NCI-H345 (cell line): ENCODE measurements at places on chromosomes 16 and 17.

GRCh38 chr16:19830902-19831560, 53.6 kb downstream of the GPRC5B start:
- no peak for DNase-seq

DNA sequence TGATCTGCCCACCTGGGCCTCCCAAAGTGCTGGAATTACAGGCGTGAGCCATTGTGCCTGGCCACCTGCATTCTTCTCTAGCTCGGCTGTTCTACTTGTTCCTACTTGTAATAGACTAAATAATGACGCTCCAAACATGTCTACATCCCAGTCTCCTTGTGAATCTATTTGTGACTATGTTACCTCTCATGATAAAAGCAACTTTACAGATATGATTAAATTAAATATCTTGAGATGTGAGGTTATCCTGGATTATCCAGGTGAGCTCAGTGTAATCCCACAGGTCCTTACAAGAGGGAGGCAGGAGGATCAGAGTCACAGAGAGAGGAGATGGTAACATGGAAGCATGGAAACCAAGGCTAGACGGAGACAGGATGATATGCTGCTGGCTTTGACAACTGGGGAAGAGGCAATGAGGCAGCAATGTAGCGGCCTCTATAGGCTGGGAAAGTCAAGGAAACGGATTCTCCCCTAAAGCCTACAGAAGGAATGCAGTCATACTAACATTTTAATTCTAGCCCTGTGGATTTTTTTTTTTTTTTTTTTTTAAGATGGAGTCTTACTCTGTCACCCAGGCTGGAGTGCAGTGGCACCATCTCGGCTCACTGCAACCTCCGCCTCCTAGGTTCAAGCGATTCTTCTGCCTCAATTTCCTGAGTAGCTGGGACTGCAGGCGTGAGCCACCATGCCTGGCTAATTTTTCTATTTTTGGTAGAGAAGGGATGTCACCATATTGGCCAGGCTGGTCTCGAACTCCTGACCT, 5.0 kb upstream of the LASP1 start:
- DNase-seq = no peak

DNA sequence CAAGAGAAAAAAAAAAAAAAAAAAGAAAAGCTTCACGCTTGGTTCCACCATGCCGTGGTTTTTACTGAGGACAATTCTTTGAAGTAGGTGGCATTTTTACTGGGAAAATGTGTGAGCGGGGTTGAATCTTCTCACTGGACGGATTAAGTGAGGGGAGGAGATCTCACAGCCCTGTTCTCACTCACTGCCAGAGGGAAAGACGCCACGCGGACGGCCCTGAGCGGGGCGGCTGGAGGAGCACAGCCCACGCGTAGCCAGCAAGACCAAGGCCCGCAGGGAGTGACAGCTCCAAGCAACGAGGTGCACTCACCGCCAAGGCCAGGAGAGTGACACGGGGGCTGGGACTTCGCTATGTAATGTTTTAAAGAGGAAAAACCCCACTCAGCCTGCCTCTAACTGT, 43.1 kb downstream of the MRM3 start:
- DNase-seq = no peak

- no peak for DNase-seq
Observed at GRCh38 chr17:4186357-4186881, 43.4 kb downstream of the CYB5D2 start.

- DNase-seq = no peak
Observed at GRCh38 chr17:13970531-13970930, 98.8 kb upstream of the COX10 start.

GRCh38 chr16:31700200-31700529, 172.5 kb downstream of the AHSP start:
- DNase-seq = peak; percentile 95

DNA sequence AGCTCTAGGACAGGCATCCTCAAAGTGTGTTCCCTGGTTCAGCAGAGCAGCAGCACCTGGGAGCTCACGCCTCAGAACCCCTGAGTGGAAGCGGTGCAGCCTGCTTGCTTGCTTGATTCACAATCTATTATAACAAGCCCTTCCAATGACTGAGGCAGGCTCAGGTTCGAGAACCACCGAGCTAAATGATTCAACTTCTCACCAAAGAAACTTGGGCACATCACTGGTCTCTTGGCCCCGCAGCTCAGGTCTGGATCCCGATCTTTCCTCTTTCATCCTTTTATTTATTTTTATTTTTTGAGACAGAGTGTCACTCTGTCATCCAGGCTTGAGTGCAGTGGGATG, 24.5 kb downstream of the CLUH start:
- no peak for DNase-seq

- DNase-seq = no peak
Observed at GRCh38 chr17:35064516-35065215, 1.2 kb upstream of the RFFL start.

DNA sequence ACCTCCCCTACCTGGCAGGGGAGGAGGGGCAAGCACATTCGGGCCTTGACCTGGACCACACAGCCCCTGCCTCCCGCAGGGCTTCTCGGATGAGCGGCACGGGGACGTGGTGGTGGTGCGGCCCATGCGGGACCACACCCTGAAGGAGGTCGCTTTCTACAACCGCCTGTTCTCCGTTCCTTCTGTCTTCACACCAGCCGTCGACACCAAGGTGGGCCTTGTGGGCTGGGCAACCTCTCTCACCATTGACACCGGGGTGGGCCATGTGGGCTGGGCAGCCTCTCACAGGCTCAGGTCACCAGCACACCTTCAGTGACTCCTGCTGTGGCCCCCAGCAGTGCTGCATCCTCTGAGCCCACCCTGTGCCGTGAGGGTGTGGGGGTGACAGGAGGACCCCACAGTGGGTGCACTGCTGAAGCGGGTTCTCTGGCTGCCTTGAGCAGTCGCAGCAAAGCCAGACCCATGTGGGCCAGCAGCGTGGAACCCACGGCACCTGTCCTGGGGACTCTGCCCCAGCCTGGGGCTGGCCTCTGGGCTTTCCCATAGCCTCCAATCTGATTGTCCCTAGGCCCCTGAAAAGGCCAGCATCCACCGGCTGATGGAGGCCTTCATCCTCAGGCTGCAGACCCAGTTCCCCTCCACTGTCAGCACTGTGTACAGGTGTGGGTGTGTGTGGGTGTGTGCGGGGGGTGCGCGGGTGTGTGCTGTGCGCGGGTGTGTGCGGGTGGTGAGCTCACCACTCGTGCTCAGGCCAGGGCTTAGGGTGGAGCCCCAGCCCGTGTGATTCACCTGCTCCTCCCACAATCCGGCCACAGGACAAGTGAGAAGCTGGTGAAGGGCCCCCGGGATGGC, 7.5 kb downstream of the CTU2 start:
- no peak for DNase-seq

GRCh38 chr17:15896277-15896676, 48.7 kb upstream of the ADORA2B start:
- DNase-seq = no peak

DNA sequence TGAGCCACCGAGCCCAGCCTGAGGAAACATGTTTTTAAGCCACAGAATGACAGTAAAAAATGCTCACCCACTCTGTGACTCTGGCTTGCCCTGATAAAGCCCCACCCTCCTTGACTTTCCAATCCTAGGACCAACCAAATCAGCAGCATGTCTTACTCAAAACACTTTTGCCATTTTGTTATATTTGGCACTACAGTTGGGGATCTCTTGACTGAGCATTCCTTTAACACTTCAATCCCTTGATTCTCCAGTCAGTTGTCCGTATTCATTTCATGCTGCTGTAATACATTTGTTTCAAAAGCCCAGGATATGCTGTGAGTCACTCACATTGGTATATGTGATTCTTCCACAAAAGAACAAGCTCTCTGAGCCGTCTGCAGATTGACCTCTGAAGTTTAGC, 8.2 kb downstream of the MYH3 start:
- DNase-seq = no peak

- DNase-seq = no peak
Observed at GRCh38 chr17:30450125-30451027, 26.8 kb upstream of the GOSR1 start.

DNA sequence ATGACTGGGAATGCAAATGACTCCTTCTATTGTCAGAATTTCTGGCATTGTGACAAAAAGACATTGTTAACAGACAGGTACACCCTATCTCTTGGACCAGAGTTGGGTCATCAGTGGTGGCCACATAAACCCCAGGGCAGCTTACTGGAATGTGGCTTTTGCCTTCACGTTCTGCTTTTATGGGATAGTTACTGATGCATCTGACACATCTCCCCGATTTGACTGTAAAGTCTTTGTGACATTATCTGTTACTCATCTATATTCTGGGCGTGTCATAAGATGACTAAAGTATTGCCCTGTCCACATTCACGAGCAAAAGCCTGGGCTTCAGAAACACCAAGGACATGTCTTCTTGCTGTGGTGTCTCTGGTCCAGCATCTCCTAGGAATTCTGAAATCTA, 18.7 kb upstream of the AQP8 start:
- no peak for DNase-seq

DNA sequence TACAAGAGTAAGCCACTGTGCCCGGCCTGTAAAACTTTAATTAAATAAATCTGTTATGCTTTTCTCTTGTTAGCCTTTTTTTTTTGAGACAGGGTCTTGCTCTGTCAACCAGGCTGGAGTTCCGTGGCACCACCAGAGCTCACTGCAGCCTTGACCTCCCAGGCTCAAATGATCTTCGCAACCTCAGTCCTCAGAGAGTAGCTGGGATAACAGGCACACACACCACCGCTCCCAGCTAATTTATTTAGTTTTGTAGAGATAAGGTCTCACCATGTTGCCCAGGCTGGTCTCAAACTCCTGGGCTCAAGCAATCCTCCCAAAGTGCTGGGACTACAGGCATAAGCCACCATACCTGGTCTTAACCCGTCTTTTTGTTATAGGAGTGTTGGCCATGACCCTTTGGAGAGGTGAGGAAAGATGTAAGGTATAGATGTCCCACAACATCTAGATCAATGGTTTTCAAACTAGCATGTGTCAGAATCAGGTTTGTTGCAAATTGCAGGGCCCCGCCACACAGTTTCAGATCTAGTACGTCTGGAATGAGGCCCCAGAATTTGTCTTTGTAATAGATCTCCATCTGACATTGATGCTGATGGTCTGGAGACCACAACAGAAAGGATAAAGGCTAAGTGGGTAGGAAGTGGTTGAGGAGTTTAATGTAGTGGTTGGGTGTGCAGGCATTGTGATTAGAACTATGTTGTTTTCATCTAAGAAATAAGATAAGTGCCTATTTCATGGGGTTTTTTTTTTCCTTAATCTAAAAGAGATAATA, 4.3 kb upstream of the GGA2 start:
- DNase-seq = no peak

DNA sequence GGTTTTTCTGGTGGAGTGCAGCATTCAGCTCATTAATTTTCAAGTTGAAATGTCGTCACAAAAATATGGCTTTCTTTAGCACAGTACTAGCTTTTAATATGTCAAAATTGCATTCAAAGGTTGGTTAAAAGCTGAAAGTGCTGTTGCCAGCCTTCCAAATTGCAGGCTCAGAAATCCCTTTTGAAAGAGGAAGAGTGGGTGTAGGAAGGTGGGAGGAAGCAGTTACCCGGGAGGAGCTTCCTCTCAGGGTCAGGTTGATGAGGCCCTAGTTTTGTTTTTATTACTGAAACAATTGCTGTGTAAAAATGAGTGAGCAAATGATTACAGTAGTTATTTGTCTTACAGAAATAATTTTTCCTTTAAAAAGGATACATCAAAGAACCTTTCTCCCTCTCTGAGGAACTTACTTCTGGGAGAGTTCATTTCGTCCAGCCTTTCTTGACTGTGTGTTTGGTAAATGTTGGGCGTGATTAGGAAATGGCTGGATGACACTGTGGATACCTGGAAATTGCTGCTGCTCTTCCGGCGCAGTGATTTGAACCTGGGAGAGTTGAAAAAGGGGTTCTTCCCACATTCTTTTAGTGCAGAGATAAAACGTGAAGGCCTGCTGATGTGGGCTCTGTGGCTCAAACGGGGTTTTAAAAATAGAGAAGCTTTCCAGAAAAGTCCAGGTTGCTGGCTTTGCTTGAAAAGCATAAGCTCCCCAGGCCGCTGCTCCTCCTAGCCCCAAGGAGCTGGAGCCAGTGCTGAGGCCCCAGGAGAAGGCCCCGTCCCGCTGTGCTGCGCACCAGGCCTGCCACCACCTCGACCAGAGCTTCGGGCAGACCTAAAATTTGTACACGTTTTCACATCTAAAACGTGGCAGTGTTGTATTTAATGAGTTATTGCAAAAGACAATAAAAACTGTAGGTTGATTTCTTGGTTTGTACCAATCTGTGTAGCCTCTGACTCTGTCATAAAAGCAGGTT, 41.7 kb downstream of the SEC14L1 start:
- no peak for DNase-seq

- DNase-seq = no peak
Observed at GRCh38 chr16:56763291-56763916, 33.5 kb downstream of the NUP93 start.

DNA sequence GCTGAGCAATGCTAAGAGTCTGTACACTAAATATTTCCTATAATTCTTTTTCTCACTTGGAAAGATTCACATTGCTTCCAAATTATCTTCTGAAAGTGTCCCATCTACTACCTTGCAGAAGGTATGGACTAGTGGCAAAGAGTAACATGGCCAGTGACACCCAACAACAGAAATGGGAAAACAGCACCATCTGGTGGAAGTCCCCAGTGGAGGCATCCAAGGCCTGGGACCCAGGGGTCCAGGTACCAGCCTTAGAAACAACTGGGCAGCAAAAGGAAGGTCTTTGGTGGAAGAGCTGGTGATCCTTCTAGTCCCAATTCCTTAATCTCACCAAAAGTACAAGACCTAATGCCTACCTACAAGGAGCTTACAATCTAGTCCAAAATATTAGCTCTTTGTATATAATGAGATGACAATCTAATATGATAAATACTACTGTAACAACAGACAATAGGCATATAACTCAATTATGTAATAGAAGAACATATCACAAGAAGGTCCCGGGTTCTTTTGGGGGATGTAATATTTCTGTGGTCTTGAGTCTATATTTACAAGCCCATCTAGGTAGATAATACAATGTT, 55.3 kb downstream of the SKAP1 start:
- peak; percentile 37 for DNase-seq

DNA sequence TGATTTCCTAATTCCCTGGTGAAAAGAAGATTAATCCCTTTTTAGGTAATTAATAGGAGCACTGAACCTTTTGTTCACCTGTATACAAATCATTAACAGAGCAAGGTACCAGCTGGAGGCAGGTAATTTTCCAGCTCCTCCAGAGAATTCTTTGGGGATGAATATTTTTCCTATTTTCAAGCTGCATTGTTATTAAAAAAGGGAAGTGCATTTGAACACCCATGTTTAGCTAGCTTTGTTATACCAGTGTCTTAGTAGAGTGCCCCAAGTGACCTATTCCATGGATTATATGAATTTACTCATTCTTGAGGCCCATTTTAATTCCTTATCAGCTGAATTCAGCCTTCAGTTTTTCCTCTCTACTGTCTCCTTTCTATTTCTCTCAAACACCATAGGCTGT, 73.2 kb upstream of the GOT2 start:
- DNase-seq = no peak

DNA sequence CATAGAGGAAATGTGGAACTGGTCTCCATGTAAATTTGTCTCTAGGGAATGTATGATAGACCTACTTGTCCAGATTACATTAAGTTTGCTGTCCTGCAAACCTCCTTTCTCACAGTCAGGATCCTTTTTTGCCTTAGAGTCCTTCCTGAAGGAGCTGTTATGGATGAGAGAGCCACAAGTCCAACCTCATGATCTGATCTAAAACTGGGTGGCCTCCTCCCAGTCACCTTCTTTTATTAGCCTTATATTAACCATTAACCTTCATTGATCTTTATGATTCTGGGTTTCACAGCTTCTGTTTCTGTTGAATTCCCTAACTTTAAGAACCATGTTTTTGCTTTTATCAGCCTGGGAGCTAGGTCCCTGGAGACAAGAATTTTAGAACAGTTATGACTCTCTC, 64.1 kb downstream of the NEUROD2 start:
- no peak for DNase-seq
